SW480 (cell line): ENCODE measurements at places on chromosomes 2 and 18.

DNA sequence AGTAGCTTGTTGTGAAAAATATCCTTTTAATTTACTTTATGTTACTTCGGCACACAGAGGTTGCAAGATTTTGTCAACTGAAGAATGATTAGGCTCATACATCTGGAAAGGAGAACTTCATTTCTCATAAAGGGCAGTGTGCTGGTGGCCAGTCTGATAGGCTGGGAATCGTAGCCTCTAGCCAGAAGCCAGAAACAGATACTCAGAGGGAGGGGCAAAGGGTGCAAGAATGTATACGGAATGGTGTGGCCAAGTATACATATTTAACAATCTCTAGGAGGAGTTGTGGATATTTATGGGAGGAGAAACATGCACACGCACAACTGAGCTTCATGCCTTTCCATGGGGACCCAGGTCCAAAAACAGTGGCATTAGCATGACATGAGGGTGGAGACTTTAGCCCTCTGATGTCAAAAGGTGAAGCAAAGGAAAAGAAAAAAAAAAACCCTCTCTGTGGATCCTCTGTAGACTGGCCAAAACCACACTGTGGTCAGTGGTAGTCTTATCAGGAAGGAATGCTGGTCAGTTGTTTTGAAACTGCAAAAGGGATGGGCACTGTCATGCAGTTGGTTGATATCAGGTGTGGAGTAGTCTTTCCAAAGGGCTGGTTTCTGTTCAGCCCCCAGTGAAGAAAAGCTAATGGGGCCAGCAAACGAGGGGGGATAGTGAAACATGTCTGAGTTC lies 34.9 kb upstream of the APCDD1 start:
- DNase-seq: peak; percentile 78

- DNase-seq: no peak
Observed at GRCh38 chr2:130346741-130347066, 4.0 kb downstream of the IMP4 start.

GRCh38 chr2:188114014-188114413 lies 177.7 kb upstream of the GULP1 start:
- no peak for DNase-seq

DNA sequence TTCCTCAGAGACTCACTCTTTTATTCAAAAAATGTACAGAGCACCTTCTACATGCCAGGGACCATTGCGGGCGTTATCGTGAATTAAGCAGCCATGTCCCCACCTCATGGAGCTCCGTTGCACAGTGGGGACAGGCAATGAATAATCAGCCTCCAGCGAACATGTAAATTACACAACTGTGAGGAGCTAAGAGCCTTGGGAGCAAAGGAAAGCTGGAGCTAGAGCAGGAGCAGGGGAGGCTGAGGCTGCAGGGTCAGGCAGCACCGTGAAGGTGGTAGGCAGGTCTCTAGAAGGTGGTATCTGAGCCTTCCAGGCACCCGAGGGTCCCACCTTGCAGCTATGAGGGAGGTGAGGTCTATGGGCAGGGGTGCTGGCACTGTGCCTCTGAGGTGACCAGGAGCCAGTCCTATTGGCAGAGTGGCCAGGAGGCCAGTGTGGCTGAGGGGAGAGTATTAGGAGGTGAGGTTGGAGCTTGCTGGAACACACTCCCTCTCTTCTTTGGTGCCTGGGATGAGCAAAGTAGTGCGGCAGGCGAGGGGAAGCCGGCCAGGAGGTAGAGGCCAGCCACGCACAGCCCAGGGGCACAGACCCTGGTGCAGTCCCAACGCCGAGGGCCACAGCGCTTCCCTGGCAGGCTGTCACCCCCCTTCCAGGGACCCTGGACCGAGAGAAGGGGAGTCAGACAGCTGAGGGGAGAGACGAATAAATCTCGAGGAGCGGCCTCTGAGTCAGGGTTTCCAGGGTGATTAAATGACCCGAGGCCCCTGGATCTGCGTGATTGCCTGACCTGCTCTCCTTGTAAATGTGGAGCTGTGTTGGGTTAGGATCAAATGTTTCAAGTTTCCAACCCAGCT lies 167.3 kb downstream of the SEPTIN10 start:
- DNase-seq: no peak

- DNase-seq: no peak
Observed at GRCh38 chr2:195212586-195212985, 444.4 kb upstream of the SLC39A10 start.

GRCh38 chr2:32591669-32592463 lies 36.0 kb upstream of the TTC27 start:
- DNase-seq: no peak

GRCh38 chr2:128686497-128686859 lies 367.8 kb upstream of the HS6ST1 start:
- DNase-seq: no peak

DNA sequence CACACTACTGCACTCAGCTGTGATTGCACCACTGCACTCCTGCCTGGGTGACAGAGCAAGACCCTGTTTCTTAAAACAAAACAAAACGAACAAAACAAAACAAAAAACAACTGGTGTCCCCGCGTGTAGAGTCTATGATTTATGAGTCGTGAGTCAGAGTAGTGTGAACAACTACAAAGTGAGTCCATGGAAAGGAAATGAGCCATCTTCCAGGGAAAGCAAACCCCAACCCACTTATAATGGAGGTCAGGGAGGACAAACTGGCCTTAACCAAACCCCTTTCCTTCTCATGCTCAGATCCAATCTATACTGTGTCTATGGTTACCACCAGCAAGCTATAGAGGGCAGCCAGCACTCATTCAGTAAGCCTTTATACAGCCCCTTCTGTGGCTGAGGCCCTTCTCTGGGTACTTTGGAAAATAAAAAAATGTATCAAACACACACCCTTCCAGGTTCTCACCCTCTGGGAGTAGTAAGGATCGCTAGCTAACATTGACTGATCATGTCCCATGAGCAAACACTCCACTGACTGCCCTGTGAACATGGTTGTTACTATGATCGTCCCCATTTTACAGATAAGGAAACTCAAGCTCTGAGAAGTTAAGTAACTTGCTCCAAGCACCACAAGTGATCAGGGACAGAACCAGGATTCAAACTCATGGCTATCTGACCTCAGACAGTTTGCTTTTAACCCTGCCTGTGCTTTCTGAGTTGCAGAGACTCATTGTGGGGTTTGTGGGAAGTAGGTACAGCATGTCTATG lies 24.7 kb upstream of the COLEC12 start:
- peak; percentile 48 for DNase-seq

DNA sequence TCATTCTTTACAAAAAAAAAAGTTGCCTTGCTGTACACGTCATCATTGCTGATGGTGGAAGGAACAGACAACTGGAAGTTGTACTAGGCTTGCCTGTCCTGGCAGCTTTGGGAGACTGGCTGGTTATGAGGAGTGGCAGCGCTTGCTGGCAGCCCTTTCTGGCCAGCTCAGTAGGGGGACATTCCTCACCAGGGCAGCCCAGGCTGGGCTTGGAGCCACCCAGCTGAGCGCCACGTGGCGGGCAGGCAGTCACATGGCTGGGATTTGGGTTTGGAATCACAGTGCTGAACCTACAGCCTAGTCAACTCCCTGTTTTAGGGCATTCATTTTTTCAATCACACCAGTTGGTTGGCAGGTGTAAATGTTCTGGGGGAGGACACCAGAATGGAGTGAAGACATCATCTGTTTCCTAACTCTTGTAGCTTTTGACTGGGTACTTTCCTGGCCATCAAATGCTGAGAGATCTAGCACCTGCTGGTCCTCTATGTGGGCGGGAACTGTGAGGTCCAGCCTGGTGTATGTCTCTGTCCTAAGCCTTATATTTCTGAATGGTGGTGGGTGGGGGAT lies 139.3 kb downstream of the SETBP1 start:
- no peak for DNase-seq

DNA sequence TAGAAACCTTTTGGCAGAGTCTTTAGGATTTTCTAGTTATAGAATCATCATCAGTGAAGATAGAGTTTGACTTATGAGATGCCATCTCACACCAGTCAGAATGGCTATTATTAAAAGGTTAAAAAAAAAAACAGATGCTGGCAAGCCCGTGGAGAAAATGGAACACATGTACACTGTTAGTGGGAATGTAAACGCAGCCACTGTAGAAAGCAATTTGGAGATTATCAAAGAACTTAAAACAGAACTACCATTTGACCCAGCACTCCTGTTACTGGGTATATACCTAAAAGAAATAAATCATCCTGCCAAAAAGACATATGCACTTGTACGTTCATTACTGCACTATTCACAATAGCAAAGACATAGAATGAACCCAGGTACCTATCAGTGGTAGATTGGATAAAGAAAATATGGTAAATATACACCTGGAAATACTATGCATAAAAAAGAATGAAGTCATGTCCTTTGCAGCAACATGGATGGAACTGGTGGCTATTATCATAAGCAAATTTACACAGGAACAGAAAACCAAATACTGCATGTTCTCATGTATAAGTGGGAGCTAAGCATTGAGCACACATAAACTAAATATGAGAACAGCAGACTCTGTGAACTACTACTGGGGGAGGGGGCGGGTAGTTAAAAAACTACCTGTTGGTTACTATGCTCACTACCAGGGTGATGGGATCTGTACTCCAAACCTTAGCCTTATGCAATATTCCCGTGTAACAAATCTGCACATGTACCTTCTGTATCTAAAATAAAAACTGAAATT lies 279.0 kb downstream of the KIAA1328 start:
- no peak for DNase-seq
